ENCODE measurements at places on chromosomes 5 and 9.

GRCh38 chr9:88425538-88425950 lies 37.3 kb downstream of the SPIN1 start:
- DNase-seq, result no peak

- DNase-seq, result peak; percentile 39
Measured at GRCh38 chr9:87599901-87600610, 102.4 kb downstream of the DAPK1 start.

- DNase-seq, result no peak
Measured at GRCh38 chr5:79454043-79454442, 59.9 kb downstream of the HOMER1 start.

DNA sequence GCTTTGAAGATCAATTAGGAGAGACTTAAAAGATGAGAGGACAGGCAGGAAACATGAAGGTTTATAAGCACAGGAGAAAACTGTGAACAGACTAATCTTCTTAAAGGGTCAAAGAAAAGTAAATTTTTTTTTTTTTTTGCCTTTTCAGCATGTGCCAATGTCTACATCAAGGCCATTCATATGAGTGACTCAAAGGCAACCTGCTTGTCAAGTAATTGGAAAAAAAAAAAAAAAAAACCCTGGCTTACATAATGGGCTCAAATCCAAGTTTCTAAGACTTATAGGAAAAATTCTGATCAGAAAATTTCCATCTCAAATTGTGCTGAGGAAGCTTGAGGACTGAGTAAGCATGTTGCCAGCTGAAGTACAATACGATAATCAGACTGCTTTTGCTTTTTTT lies 15.9 kb downstream of the PPP2R2B start:
- no peak for DNase-seq

DNA sequence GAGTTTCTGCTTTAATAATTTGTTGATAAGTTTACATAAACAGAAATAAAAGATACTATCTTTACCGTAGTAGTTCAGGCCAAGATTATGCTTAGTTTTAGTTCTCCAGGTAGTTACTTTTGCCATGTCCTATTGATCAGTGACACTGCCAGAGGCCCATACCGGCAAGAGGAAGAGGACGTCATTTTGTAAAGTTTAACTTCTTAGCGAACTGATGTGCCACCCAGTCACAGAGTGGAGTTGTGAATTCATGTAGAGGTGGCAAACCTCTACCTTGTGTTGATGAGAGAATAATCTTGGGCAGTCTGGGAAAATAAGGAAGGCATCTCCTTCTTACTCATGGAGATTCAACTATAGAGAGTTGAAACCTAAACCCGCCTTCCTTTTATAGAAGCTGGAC lies 21.8 kb downstream of the RGMB start:
- no peak for DNase-seq

Measured in GM04503 (cell line).